ENCODE measurements at places on chromosomes 2 and 18.

- peak; percentile 55 for DNase-seq
Observed at GRCh38 chr2:31523871-31524492, 56.8 kb downstream of the SRD5A2 start.

GRCh38 chr2:113069676-113070605 is 2.2 kb downstream of the IL1F10 start:
- DNase-seq = no peak

DNA sequence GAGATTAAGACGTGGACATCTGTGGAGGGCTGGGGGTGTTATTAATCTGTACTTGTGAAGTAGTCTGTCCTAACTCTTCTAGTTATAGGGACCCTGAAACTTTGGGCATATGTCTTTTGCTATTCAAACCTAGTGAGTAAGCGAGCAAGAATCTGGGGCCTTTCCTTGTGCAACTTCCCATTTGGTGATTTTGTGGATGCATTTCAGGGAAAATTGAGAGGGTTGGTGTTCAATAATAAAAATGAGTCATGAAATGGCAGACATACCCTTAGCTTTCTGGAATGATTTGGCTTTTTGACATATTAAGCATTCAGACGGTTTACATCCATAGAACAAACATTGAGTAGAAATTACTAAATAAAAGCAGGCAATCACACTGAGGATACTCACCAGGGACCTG is 17.0 kb downstream of the COL4A4 start:
- DNase-seq = no peak

GRCh38 chr18:9419956-9420631 is 55.2 kb upstream of the RALBP1 start:
- no peak for DNase-seq

DNA sequence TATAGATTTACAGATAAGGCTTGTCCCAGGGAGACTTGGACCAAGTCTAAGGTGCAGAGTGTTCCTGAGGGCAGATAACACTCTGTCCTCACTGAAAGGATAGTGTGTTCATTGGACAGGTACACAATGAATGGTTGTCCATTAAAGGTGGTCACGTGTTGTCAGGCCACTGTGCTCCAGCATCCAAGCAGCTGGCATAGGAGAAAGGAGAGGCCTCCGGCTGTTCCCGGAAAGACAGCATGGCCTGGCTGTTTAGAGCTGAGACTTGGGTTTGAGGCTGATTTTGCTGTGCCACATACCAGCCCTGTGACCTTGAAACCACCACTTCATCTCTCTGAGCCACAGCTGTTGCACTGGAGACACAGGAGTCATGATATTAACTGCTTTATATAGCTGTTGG is 19.6 kb upstream of the SULT1C3 start:
- DNase-seq = no peak

GRCh38 chr2:127826047-127826446 is 15.1 kb upstream of the WDR33 start:
- DNase-seq = no peak

- no peak for DNase-seq
Observed at GRCh38 chr2:168534926-168535325, 78.9 kb downstream of the CERS6 start.

DNA sequence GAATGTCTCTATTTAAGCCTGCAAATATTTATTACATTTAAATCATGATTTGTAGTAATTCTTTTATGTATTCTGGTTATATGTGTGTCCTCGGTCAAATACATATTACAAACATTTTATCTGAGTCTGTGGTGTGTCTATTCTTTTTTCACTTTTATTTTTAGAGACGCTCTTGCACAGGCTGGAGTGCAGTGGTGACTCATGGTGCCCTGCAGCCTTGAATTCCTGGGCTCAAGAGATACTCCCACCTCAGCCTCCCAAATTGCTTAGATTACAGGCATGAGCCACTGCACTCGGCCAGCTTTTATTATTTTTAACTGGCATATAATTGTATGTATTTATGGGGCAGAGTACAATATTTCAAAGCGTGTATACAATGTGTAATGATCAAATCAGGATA is 47.5 kb downstream of the ARID5A start:
- no peak for DNase-seq

GRCh38 chr2:150526827-150527226 is 39.4 kb upstream of the RND3 start:
- DNase-seq = peak; percentile 49

- no peak for DNase-seq
Observed at GRCh38 chr2:73307720-73308119, 14.4 kb upstream of the EGR4 start.

GRCh38 chr2:112582314-112582746 is 2.1 kb upstream of the CHCHD5 start:
- DNase-seq = peak; percentile 71

DNA sequence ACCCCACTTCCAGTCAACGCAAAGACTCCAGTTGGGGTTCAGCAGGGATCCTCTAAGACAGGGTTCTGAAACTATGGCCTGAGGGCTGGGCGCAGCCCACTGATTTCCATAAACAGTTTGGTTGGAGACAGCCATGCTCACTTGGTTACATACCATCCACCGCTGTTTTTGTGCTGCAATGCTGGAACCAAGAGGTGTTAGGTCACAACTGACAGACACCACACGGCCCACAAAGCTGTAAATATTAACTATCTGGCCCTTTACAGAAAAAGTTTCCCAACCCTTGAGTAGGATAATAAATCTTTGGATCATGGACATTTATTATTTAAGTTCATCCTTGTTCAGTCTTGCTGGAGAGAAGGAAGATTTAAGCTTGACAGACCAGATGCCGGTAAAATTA is 8.4 kb upstream of the CD226 start:
- no peak for DNase-seq

GRCh38 chr2:140013545-140014203 is 1233.5 kb upstream of the NXPH2 start:
- no peak for DNase-seq

- no peak for DNase-seq
Observed at GRCh38 chr2:69544951-69545350, 98.6 kb downstream of the AAK1 start.

GRCh38 chr2:53753041-53753440 is 14.6 kb upstream of the CHAC2 start:
- DNase-seq = no peak

GRCh38 chr18:65990944-65991708 is 240.3 kb downstream of the CDH7 start:
- peak; percentile 7 for DNase-seq

DNA sequence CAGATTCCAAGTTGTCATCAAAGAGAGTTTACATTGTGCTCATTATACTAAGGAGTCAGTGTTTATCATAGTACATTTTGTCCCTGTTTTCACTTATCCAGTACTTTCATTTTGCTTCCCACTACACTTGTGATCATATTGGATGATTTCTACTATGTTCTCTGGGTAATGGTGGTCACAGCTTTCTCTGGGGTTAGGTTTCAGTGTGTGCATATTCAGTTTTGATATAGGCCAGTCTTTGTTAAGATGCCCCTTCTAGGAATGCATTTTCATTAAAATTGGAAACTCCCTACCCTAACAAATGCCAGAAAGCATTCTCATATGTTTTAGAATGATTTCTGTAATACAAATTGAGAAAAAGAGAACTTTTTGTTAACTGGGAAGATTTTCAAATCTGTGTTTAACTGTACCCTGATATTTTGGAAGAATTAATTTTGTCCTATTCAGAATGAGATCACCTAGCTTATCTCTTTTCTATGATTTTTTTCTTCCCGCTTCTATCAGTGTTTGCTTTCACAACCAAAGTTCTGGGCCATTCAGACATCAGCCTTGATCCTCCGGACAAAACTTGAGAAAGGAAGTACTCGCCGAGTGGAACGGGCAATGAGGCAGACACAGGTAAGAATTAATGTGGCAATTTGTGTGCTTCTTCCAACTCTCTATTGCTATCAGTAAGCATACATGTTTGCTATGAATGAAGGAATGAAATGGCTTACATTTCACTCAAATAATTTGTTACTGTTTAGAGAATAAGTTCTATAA is 74.6 kb downstream of the TTC27 start:
- no peak for DNase-seq

DNA sequence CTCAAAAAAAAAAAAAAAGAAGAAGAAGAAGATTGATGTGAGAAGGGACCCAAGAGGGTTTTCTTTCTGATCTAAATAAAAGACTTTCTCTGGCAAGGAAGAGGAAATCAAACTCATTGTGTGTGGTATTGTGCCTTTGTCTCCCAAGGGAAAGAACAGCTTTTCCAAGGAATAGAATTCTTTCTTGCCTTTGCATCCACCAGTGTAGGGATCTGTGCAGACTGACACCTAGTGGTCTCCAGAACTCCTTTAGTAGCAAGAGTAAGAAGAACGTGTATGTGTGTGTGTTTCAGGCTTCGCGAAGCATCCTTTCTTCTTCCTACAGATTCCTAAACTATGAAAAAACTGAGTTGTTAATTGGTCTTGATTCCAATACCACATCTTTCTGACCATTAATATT is 33.5 kb upstream of the CRIM1 start:
- DNase-seq = no peak

GRCh38 chr2:71575966-71576365 is 122.6 kb downstream of the DYSF start:
- DNase-seq = no peak

- no peak for DNase-seq
Observed at GRCh38 chr2:196166876-196167275, 4.5 kb downstream of the STK17B start.

- DNase-seq = no peak
Observed at GRCh38 chr2:200767111-200767885, 44.4 kb upstream of the BZW1 start.

DNA sequence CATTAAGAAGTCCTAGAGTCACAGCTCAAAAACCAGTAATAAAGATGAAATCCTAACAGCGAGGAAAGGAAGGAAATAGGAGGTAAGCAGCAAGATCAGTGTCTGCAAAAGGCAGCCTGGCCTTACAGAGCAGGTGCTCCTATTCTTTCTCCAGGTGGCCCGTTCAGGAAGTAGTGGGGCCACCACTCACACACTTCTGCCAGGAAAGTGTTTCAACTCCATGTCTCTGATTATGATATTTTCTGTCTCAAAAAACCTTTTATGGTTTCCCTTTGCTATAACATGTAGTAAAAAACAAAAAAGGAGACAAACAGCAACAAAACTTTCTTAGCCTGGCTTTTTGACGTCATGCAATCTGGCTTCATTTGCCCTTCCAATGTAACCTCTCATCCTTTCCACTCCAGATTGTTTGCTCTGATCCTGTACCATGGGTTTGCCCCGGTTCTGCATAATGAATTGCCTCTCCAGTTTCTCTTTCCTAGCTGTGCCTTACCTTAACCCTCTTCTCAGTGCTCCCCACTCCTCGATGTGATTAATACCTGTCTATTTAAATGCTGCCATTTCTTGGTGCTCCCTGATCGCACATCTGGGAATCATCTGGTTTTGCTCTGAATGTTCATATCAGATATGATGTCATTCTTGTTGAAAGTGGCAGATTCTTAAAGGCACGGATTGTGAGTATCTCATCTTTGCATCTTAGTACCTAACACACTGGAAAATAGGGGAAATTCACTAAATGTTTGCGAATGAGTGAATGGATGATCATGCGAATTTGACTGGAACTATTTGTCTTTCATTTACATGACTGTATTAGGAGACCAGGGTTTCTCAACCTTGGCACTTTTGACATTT is 50.6 kb upstream of the PTPRM start:
- DNase-seq = no peak

- DNase-seq = no peak
Observed at GRCh38 chr2:39541011-39541930, 104.2 kb upstream of the MAP4K3 start.

DNA sequence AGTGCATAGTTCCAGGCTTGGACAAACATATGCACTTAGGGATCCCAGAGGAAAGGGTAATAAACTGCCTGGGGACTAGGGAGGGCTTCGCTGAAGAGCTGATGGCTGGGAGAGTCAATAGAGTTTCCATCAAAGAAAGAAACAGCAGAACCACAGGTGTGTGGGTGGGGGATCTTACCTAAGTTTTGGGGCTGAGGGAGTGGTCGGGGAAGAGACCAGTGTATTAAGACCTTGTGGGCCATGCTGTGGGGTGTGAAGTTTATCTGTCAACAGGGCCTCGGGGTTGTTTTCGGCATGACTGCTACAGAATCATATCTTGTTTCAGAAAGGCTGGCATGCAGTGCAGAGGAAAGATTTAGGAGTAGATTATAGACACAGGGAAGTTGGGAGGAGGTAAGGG is 31.2 kb upstream of the GTF2A1L start:
- no peak for DNase-seq

- DNase-seq = no peak
Observed at GRCh38 chr2:70895249-70895648, 40.5 kb upstream of the ATP6V1B1 start.

GRCh38 chr2:13550285-13551231 is 833.8 kb downstream of the TRIB2 start:
- no peak for DNase-seq

GRCh38 chr2:178949584-178949983 is 100.4 kb downstream of the CCDC141 start:
- no peak for DNase-seq

DNA sequence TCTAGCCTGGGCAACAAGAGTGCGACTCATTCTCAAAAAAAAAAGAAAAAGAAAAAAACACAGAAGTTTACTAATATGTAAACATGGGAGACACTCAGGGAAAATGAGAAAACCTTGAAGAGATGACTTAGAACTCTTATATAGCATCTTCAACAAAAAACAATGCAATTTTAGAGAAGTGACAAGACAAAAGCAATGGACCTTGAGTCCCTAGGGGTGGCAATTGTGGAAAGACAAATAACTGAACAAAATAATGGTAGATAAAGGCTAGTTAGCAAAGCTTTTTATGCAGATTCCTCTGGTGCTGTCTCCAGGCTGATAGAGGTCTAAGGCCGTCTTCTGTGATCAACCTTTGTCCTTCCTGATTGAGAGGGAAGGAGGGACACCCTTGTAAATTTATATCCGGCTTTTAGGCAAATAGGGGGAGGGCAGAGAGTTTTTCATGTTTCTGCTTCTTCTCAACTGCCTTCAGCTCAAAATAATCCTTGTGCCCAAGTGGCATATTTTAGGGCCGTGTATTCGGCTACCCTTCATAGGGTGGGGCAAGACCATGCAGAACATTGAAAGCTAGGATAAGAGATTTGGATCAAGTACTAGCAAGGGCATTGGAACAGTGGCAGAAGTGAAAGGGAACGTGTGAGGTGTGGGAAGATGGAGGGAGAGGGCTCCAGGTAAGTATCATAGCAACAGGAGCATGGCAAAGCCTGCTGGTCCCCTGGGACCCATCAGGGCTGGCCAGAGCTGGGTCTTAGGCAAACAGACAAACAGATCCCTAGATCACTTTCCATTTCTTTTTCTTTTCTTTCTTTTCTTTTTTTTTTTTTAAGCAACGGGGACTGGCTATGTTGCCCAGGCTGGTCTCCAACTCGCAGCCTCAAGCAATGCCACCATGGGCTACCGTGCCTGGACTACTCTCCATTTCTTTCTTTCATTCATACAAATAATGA is 116.2 kb upstream of the STPG4 start:
- no peak for DNase-seq

- DNase-seq = no peak
Observed at GRCh38 chr2:129908721-129909373, 70.6 kb upstream of the RAB6C start.

- no peak for DNase-seq
Observed at GRCh38 chr18:56615738-56616520, 22.5 kb downstream of the TXNL1 start.

All from inflammatory macrophage treated with lipopolysaccharide for 4 hours (primary cell).